ENCODE measurements at places on chromosomes 6 and 20. TPM values are rescaled to one million over a fixed set of nuclear protein-coding genes. Genes with fewer than 3 reads are reported as not detected.

- DNase-seq = no peak
These were observed 116.5 kb downstream of the SYNDIG1 start for GRCh38 chr20:24585796-24586522.

DNA sequence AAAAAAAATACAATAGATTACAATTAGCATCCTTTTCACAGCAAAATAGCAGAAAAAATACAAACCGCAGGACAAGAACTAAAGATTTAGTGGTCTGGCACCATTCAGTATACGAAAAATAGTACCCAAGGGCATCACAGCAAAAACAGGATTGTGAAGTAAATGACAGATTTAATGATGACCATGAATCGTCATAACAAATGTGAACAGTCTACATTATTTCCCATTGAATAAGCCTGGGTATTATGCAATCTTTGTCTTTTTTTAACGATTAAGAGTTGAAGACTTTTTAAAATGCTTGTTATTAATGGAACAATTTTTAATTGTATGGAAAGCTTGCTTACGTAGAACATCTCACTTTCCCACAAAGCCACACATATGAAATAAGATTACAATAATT lies 432.8 kb downstream of the PKHD1 start:
- no peak for DNase-seq

Gene C6orf141
- total RNA-seq = 2.2 TPM

DNA sequence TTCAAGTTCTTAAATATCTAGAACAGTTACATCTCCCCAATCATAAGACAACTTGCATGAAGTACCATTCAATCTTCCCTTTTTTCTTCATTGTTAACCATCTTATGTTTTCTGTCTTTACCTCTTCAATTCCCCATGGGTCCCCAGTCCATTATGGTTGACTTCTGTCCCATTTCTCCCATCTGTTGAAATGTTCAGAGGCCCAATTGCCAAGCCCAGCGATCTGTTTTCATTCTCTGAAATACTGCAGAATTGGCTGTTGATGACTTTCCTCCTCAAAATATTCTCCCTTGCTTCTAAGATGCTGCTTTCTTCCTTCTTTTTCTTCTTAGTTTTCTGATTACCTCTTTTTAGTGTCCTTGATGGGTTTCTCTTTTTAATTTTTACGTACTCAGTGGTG lies 26.0 kb downstream of the DSTN start:
- no peak for DNase-seq

DNA sequence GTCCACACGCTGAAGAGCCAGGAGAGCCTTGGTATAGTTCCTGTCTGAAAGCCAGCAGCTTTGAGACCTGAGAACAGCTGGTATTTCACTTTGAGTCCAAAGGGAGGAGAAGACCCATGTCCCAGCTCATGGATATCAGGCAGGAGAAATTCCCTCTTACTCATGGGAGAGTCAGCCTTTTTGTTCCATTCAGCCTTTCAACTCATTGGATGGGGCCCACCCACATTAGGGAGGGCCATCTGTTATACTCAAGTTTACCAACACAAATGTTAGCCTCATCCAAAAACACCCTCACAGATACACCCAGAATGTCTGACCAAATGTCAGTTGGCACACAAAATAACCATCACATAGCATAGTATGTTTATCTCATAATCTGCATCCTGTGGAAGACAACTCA lies 80.1 kb downstream of the GMDS start:
- DNase-seq = no peak

DNA sequence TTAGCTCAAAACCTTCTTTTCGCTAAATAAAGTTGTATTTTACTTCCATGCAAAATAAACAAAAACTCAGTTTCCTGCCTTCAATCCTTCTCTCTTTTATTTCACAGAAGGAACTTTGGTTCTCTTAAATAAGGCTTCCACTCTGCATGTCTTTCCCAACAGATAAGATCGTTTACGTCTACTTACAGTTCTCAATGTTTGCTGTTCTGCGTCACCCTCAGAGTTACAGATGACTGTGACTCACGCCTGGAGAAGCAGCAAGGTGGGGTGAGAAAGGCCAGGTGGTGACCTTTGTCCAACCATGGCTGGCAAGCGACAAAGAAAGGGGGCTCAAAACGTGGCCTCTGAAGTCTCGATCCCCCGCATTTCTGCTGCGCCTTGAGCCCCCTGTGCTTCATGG lies 51.4 kb upstream of the RPS6KA2 start:
- no peak for DNase-seq

GRCh38 chr6:142822842-142823241 lies 122.1 kb downstream of the HIVEP2 start:
- no peak for DNase-seq

Gene MYL9
- total RNA-seq = 294 TPM

- DNase-seq = no peak
These were observed 5.7 kb downstream of the STX16 start for GRCh38 chr20:58656831-58657230.
